ENCODE measurements at places on chromosomes 7 and 10.

- no peak for DNase-seq
These were observed 288.4 kb upstream of the LRRTM3 start for GRCh38 chr10:66637273-66638036.

- DNase-seq: no peak
These were observed 1.9 kb upstream of the PGAM2 start for GRCh38 chr7:44067064-44067951.

DNA sequence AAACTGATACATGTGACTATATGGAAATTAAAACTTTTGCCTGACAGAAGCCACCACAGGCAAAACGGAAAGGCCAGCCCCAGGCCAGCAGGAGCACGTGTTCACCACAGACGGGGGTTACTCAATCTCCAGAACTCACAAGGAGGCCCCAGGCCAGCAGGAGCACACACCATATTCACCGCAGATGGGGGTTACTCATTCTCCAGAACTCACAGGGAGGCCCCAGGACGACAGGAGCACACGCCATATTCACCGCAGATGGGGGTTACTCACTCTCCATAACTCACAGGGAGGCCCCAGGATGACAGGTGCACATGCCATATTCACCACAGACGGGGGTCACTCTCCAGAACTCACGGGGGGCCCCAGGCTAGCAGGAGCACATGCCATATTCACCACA, 61.5 kb downstream of the NKX6-2 start:
- peak; percentile 89 for DNase-seq

GRCh38 chr10:86287110-86287793, 79.3 kb downstream of the GRID1 start:
- DNase-seq: no peak

- no peak for DNase-seq
These were observed 1.4 kb upstream of the CYP26A1 start for GRCh38 chr10:93072225-93072712.

DNA sequence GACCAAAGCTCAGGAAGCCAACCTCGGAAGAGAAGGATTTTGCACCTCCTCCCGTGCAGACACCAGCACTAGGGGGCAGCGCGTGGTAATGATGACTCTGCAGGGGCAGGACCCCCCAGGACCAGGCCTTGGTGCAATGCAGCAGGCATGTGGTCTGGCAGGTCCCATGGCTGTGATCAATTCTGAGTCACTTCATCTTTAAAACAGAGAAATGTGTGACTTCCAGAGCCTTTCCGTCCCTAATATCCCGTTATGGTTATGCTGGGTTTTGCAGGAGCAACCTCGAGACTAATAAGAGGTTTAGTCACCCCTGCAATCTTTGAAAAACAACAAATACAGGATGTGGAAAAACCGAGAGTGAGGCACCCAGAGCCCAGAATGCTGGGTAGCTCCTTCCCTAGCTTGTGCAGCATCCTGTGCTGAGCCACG, 30.2 kb upstream of the GJD4 start:
- peak; percentile 96 for DNase-seq

GRCh38 chr7:159205833-159206232, 61.2 kb upstream of the VIPR2 start:
- DNase-seq: no peak

DNA sequence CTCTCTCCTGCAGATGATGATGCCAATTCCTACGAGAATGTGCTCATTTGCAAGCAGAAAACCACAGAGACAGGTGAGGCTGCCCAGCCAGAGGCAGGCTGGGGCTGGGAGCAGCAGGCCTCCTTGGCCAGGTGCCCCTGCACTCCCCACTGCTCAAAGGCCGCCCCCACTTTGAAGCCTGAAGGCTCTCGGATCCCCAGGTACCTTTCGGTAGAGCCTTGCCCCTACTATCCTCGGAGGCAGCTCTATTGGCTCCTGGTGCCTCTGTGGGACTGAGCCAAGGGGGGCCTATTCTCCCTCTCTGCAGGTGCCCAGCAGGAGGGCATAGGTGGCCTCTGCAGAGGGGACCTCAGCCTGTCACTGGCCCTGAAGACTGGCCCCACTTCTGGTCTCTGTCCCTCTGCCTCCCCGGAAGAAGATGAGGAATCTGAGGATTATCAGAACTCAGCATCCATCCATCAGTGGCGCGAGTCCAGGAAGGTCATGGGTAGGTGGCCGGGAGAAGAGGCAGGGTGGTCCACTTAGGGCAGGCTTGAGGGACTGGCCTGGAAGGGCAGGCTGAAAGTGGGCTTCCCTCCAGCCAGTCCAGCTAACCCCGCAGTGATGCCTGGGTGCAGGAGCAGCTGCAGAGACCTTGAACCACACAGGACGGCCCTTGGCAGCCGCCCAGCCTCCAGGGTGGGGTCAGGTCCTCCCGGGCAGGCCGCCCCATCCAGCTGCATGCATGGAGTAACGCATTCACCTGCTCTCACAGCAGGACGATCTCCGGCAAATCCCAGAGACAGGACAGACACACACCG, 14.1 kb downstream of the LAT2 start:
- DNase-seq: no peak
